Left lung (tissue), 14 donors: ENCODE measurements at places on chromosomes 13 and 19. TPM values are rescaled to one million over a fixed set of nuclear protein-coding genes. Genes with fewer than 3 reads are reported as not detected.

DNA sequence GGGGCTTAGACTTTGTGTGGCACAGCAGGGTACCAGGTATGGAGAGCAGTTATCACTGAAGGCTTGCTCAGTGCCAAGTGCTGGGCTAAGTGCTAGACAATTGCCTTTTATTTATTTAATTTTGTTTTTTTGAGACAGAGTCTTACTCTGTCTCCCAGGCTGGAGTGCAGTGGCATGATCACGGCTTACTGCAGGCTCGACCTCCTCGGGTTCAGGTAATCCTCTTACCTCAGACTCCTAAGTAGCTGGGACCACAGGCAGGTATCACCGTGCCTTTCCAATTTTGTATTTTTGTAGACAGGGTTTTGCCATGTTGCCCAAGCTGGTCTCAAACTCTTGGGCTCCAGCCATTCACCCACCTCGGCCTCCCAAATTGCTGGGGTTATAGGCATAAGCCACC is 256.9 kb downstream of the ZNF536 start:
- DNase-seq, result no peak

GRCh38 chr13:93416736-93417355 is 190.2 kb downstream of the GPC6 start:
- DNase-seq, result no peak

DNA sequence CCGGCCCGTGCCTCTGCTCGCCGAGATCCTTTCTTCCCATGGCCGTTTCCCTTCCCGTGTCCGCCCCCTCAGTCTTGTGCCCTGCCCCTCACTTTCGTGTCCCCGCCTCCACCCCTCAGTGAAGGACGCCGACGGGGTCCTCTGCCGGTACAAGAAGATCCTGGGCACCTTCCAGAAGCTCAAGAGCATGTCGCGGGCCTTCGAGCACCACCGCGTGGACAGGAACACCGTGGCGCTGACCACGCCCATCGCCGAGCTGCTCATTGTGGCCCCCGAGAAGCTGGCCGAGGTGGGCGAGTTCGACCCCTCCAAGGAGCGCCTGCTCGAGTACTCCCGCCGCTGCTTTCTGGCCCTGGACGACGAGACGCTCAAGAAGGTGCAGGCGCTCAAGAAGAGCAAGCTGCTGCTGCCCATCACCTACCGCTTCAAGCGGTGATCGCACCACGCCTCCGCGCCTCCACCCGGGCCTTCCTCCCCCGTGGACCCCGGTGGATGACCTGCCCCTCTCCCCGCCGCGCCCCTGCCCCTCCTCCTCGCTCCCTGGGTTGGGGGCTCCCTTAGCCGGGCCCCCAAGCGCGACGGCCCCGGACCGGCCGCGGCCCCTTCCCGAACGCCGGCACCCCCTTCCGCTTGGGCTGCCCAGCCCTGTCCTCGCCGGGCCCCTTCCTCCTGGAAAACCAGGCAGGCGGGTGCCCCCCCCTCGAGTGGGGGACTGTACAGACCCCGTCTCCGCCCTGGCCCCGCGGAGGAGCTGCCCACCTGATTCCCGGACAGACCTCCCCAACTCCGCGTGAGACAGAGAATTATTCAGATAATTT is 2.3 kb upstream of the U2AF2 start:
- no peak for DNase-seq

GRCh38 chr19:43354305-43354627 is 780 bp downstream of the CD177 start:
- no peak for DNase-seq

ELAVL3 gene
- polyA plus RNA-seq, result 0.14 TPM

- DNase-seq, result no peak
These were observed 29.7 kb downstream of the LATS2 start for GRCh38 chr13:21031594-21032275.

AZU1 gene
- polyA plus RNA-seq, result 2.2 TPM

- no peak for DNase-seq
These were observed 1.8 kb upstream of the NCCRP1 start for GRCh38 chr19:39194832-39195542.

MRPL57 gene
- polyA plus RNA-seq, result 16.2 TPM

LYPD5 gene
- 0.44 TPM for polyA plus RNA-seq
